ENCODE measurements at places on chromosomes 3 and 15.

GRCh38 chr3:48273594-48274211 is 32.8 kb downstream of the ZNF589 start:
- DNase-seq, result peak; percentile 46

DNA sequence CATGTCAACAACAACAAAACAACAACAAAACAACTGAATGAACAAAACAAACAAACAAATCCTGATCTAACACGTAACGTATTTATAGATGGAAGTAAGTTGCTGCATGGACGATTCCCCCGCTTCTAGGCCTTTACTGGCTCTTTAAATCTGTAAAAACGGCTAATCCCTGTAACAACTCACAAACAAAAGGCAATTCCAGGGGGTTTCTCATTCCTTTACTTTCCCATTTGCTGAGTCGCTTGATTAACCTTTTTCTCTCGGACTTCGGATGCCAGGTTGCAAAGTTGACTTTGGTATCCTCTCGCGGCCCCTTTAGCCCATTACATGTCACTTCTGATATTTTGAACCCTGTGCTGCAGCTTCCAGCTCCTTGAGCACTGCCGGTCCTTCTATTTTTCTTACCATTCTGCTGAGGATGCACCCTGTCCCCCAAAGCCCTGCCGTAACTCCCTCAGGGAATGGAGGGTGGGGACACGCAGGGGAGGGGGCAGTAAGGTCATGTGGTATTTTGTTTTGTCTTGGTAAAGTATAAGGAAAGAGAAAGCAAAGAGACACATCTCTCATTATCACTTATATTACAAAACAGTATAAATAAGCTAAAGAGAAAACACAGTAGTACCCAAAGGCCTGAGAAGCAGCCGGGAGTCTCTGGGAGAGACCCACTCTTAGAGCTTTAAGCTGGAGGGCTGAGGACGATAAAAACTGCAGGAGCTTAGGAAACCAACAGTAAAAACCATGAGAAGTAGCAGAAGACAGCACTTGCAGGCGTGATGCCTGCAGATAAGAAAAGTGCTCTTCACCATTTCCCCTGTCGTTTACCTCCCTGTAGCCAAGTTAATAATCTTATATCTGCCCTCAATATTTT is 457.8 kb upstream of the ZNF717 start:
- DNase-seq, result no peak

GRCh38 chr3:157081626-157082210 is 78.2 kb downstream of the CCNL1 start:
- no peak for DNase-seq

DNA sequence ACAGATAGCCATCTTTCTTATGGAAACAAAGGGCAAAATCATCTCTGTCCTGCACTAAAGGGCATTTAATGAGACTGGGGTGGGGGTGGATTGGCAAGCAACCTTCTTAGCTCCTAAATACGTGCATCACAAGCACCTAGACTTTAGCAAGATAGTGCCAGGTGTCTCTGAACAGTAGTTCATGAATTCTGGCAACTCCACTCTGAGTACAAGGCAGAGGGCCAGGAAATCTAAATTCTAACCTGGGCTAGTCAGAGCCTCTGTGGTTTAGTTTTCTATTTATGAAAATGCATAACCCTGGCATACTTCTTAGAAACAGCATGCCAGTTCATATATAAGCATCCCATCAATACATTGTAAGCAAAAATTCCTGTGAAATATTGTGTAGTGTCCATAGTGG is 788.5 kb downstream of the MCTP2 start:
- DNase-seq, result no peak

GRCh38 chr3:194964809-194965208 is 279.1 kb downstream of the FAM43A start:
- DNase-seq, result no peak

DNA sequence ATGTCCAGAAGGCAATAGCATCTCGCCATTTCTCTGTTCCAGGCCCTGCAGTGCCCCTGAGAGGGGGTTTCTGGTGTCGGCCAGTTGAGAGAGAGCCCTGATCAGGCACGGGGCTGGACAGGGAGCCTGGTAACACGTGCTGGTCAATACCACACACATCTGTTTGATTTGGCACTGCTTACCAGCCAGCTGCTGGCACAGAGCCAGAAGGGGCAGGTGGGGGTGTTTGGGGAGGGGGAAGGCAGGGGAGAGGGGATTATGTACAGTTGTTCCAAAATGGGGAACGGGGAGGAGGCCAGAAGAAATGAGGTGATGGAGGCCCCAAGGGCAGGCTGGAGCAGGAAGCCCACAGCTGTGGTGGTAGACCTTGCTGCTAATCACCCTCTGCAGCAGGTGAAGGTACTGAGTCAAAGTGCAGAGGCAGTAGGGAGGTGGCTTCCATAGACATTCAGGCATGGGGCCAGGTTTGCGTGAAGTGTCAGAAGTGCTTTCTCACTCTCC is 153.5 kb upstream of the LPP start:
- no peak for DNase-seq

- no peak for DNase-seq
These were observed 26.9 kb upstream of the TPM1 start for GRCh38 chr15:63015618-63016017.

Measured in NCI-H2227 treated with DMSO at 0.1 percent for 48 hours (cell line).